ENCODE measurements at places on chromosomes 16 and 17. TPM values are rescaled to one million over a fixed set of nuclear protein-coding genes. Genes with fewer than 3 reads are reported as not detected.

KRT33B gene
- not detected for total RNA-seq

GRCh38 chr17:56779322-56779721 is 54.4 kb downstream of the C17orf67 start:
- no peaks in the 10 kb centered on the region for H3K36me3 ChIP-seq
- peaks cover 25% of the 10 kb centered on the region for H3K4me1 ChIP-seq
- H3K27me3 ChIP-seq, result no peaks in the 10 kb centered on the region
- no peak for DNase-seq
- no peak overlapping the region for H3K27ac ChIP-seq

CDRT4 gene
- total RNA-seq, result 0.88 TPM

DOC2B gene
- 4.1 TPM for total RNA-seq

TMEM88 gene
- 16.9 TPM for total RNA-seq

PRR35 gene
- total RNA-seq, result not detected

- no peaks in the 10 kb centered on the region for H3K36me3 ChIP-seq
- peak; percentile 67 for DNase-seq
- peaks cover 41% of the 10 kb centered on the region for H3K4me1 ChIP-seq
- peak overlapping the region; percentile 93 for H3K27ac ChIP-seq
- no peaks in the 10 kb centered on the region for H3K27me3 ChIP-seq
- H3K4me3 ChIP-seq, result peak overlapping the region; percentile 66
Measured at GRCh38 chr17:63988741-63989621, 9.2 kb upstream of the PRR29 start.
